ENCODE measurements at places on chromosomes 2 and 18. TPM values are rescaled to one million over a fixed set of nuclear protein-coding genes. Genes with fewer than 3 reads are reported as not detected.

CNRIP1 gene
- total RNA-seq = 20.5 TPM

EHBP1 gene
- total RNA-seq = 61.9 TPM

CDKL4 gene
- total RNA-seq = 0.91 TPM

SATB2 gene
- 11.7 TPM for total RNA-seq

SCG2 gene
- total RNA-seq = 37.2 TPM

Measured in smooth muscle cell of the pulmonary artery (primary cell).